ENCODE measurements at places on chromosomes 7 and 10.

GRCh38 chr7:94906065-94906851 lies 1.1 kb upstream of the PPP1R9A start:
- DNase-seq: no peak

- DNase-seq: no peak
Observed at GRCh38 chr10:47008769-47009168, 97.5 kb downstream of the PTPN20 start.

DNA sequence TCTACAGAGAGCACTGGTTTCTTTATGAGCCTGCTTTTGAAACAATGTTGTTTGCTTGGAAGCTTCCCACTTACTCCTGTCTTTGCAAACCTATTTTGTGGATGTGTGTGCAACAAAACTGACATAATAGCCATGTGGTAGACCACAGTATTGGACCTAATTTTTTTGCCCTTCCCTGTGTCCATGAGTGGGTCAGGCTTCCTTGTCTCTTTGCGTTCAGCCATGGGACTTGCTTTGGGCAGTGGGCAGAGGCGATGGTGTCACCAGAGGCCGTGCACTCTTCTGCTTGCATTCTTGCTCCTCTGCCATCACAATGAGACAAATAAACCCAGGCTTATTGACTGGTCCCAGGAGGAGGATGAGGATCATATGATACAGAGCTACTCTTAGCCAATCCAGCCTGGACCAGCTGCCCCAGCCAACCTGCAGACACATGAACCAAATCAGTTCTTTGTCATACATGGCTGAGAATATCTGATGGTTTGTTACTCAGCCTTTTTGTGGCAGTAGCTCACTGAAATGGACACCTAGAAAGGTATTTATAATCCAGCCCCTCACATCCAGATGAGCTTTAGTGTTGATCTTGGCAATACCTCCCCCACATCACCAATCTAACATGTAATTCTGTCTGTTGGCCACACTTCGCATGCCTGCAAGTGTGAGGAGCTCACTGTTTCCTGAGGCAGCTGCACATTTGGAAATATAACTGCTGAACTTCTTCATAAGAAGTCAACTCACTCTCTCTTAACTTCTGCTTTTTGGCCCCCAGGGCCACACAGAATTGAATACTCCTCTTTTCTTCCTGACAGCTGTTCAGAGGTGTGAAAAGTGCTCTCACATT lies 427.8 kb upstream of the ZMIZ1 start:
- DNase-seq: no peak

DNA sequence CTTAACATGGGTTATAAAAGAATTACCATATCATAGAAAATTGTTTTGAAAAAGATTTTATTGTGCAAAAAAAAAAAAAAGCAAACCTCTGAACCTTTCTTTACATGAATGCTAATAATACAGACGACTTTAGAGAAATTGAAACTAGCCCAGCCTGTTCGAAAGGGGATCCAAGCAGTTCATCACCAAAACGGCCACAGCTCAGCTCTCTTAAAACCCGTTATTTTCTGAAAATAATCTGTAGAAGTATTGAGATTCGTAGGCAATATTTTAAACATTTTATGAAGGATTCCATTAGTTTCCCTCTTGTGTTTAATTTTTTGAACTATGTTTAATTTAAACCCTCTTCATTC lies 9.9 kb upstream of the GSAP start:
- no peak for DNase-seq

- no peak for DNase-seq
Observed at GRCh38 chr10:75782463-75783248, 351.2 kb downstream of the LRMDA start.

DNA sequence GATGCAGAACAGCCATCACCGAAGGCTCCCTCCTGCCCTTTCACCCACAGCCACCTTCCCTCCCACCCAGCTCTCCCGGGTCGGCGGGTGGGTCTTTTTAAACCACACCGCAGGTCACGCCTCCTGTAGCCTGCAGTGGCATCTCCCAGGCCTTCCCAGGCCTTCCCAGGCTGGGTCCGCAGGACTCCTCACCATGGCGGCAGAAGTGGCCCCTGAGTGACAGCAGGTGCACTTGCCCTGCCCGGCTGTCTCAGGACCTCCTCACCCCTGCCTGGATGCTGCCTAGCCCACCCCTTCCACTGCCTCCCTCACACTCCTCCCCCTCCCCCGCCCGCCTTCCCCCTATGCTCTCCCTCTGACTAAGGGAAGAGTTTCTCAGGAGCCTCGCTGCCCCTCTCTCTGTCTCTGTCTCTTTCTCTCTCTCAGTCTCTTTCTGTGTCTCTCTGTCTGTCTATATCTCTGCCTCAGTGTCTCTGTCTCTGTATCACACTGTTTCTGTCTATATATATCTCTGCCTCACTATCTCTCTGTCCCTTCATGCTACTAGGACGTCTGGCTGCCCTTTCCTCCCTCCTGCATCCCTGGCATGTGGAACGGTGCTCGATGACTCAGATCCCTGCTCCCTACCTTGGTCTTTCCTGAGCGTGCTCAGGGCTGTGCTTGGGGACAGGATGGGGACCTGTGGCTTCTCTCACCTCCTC lies 57.5 kb downstream of the GLRX3 start:
- no peak for DNase-seq

GRCh38 chr7:21128062-21128817 lies 299.6 kb upstream of the SP4 start:
- DNase-seq: no peak

DNA sequence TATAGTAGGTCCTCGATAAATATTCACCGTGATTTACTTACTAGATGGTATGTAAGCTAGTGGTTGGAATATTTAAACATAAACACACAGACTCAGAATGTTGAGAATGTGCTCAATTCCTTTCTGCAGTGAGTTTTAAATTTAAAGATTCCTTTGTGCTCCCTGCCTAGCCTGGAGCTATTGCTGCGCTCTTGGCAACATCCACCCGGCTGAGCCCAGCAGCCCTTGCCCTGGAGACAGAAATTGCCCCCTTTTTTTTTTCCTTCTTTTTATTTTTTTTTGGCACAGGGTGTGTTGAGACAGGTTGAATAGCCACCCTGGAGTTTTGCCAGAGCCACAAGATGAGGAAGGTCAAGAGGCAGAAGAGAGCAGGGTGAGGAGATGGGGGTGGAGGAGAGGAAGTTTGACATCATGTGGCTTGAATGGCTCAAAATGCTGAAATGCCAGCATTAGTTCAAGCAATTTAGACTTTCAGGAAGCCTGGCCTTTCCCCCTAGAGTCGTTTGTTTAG lies 180.8 kb downstream of the PRKCQ start:
- no peak for DNase-seq

DNA sequence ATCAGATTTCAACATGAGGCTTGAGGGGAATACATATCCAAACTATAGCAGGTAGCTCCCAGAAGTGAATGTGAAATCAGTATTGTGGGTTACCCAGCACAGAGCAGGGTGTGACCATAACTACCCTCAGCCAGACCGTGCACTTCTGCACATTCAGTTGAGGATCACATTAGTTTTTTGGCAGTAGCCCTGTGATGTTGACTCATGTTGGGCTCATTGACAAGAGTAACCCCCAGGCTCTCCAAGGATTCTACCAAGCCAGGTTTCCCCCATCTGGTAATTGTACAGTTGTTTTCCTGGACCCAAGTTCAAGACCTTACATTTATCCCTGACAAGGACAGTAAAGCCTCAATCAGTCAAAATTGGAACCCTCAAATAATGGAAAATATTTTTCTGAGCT lies 11.7 kb upstream of the CPA4 start:
- DNase-seq: no peak

- DNase-seq: no peak
Observed at GRCh38 chr7:44961844-44962482, 16.9 kb downstream of the MYO1G start.

GRCh38 chr7:139598642-139599041 lies 75.2 kb downstream of the CLEC2L start:
- no peak for DNase-seq

- no peak for DNase-seq
Observed at GRCh38 chr7:23000597-23001360, 13.2 kb downstream of the HYCC1 start.

- DNase-seq: no peak
Observed at GRCh38 chr10:5601826-5602495, 64.4 kb downstream of the ASB13 start.

GRCh38 chr10:3964516-3964915 lies 179.5 kb upstream of the KLF6 start:
- DNase-seq: no peak

- DNase-seq: no peak
Observed at GRCh38 chr7:2870471-2870931, 26.4 kb upstream of the GNA12 start.

GRCh38 chr7:152894295-152895170 lies 135.0 kb downstream of the ACTR3B start:
- no peak for DNase-seq

DNA sequence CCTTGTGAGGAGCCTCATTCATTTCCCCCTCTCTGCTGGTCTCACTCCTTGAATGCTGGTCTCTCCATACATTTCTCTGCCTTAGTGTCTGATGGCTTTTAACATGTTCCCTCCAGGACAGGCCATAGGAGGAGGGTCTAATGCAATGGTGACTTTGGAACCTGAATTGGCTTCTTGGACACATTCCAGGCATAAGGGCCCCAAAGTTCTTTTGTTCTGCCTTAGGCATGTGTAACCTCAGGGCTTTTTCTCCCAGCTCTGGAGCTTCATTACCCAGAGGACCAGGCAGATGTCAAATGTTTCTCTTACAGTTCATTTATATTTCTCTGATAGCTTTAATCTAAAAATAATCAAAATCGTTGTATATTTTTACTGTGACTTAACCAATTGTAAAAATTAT lies 162.6 kb downstream of the SDK1 start:
- no peak for DNase-seq

GRCh38 chr10:80705899-80706298 lies 168.2 kb downstream of the SH2D4B start:
- DNase-seq: no peak

- no peak for DNase-seq
Observed at GRCh38 chr7:27697861-27698430, 35.3 kb upstream of the HIBADH start.

DNA sequence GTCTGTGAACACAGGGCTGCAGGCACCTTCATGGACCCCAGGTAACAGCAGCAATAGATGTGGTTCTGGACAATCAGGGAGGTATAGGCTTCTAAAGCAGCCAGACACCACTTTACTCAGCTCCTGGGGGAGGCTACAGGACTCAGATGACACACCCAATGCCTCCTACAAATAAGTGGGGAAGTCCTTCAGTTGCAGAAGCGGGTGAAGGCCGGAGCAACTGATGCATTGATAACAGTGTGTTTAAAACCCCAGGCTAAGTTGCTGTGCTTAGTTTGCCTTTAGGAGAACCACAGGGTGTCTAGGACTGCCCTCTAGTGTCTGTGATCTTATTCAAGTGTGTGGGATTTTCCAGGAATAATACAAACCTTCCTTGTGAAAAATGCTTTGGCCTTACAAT lies 5.9 kb upstream of the ITGA8 start:
- no peak for DNase-seq

- no peak for DNase-seq
Observed at GRCh38 chr10:121027371-121027770, 176.2 kb downstream of the WDR11 start.

- DNase-seq: no peak
Observed at GRCh38 chr10:970311-971149, 17.7 kb upstream of the GTPBP4 start.

- DNase-seq: no peak
Observed at GRCh38 chr10:127449490-127449889, 99.6 kb upstream of the NPS start.

GRCh38 chr7:2637505-2638223 lies 5.9 kb downstream of the TTYH3 start:
- DNase-seq: no peak

DNA sequence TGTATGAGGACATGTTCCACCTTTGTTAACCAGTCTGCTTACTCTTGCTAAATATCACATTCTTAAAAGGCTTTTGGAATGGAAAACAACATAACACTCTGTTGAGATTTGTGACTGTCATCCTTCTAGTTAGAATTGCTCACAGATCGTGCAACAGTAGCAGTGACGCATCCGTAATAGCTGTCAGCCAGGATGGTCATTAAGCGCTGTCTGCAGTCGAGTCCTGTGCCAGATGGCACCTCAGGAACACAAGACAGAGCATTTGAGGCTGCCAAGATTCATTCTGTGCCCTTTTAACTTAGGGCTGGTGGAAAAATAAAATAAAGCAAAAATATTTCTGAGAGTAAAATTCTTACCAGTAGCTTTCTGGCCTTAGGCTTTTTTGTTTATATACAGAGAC lies 348.6 kb downstream of the ANKRD7 start:
- no peak for DNase-seq

- DNase-seq: no peak
Observed at GRCh38 chr10:33509231-33509831, 174.9 kb upstream of the NRP1 start.

DNA sequence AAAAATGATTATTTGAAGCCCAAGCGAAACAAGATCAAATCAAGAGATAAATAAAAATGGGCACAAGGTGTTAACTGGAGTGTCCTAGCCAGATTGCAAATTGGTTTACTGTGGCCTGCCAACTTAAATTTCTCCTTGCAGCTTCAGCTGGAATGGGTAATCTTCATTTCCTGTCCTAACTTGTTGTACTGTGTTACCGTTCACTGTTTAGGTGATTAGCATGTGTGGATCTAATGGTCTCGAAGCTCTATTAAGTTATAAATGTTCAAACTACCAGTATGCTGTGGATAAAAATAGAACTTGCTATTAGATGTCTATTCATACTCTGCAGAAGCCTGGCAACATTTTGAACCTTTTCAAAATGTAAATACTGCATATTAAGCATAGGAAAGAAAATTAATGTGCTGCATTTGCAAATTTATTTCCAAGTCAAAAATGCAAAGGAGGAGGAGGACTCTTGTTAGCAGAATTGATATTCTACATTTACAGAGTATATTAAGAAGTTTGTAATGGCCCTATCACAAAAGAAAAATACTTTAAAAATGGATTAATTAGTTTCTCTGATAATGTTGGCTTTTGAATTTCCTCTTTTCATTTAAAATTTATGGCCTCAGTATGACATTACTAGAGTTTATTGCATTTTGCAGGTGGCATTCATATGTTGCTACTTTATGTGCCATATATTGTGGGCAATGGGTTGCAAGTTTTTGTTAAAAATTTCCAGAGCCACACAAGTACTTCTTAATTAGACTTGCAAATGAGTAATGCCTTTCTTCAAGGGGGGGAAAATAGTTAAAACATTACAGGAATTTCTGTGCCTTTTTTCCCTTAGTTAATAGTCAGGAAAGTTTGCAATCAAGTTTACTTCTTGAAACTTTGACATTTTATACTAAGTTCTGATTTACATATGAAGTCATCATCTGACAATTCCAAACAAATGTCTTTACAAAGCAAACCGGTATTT lies 92.1 kb downstream of the CABCOCO1 start:
- no peak for DNase-seq

- DNase-seq: no peak
Observed at GRCh38 chr7:139776486-139777132, 1.2 kb downstream of the HIPK2 start.

Data from activated naive CD8-positive, alpha-beta T cell treated with anti-CD3 and anti-CD28 coated beads, Interleukin-2, amount 50 U/mL, for 16 hours (primary cell).